ENCODE measurements at places on chromosomes 6 and 20.

DNA sequence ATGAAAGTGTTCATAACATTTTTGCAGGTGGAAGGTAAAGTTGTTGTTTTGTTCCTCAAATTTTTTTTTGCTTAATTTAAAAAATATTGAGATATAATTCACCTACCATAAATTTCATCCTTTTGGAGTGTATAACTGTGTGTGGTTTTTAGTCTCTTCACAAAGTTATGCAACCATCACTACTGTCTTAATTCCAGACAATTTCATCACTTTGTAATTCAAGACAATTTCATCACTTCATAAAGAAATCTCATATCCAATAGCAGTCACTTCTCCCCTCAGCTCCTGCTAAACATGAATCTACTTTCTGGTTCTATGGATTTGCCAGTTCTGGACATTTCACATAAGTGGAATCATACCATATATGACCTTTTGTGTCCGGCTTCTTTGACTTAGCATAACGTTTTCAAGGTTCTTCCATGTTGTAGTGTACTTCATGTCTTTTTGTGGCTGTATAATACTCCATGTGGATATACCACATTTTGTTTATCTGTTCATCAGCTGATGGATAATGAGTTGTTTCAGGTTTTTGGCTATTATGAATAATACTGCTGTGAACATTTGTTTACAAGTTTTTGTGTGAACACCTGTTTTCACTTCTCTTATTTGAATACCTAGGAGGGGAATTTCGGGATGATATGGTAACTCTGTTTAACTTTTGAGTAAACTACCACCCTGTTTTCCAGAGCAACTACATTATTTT is 18.8 kb downstream of the ZFAND3 start:
- no peak for DNase-seq

- no peak for DNase-seq
These were observed 21.2 kb downstream of the MKKS start for GRCh38 chr20:10412591-10413408.

DNA sequence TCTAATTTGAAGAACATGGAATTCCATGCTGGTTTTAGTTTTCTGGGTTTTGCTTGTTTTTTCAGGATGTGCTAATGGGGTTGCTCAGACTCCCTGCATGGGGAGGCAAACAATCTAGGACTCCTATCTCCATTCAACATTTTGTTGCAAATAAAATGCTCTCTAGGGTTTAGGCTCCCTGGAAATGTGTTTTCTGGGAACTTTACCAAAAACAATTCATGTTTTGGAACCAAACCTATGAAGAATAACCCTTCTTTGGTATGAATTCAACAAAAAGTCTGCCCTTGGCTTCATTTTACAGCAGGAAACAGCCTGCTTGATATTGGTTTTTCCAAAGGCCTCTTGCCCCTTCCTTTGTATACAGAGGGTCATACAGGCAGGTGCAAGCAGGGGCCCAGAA is 217.7 kb downstream of the FOXA2 start:
- no peak for DNase-seq

- no peak for DNase-seq
These were observed 598.4 kb downstream of the COL12A1 start for GRCh38 chr6:74607468-74607867.

- no peak for DNase-seq
These were observed 23.7 kb upstream of the FUCA2 start for GRCh38 chr6:143535189-143535614.

DNA sequence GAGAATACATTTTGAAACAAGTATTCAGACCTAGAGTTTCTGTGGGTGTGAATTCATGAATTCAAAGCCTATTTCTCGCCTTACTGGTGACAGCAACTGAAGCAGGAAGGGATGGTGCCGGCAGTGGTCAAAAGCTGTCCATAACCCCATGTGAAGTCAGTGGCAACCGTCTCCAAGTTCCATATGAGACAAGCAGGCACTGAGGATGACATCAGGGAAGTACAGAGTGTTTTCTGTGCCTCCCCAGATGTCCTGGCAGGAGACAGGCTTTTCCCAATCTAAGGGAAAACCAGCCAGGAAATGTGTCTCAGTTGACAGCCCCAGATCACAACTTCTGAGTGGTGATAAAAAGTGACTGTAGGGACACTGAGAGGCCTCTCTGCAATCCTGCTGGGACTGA is 66.6 kb downstream of the HIVEP2 start:
- no peak for DNase-seq

DNA sequence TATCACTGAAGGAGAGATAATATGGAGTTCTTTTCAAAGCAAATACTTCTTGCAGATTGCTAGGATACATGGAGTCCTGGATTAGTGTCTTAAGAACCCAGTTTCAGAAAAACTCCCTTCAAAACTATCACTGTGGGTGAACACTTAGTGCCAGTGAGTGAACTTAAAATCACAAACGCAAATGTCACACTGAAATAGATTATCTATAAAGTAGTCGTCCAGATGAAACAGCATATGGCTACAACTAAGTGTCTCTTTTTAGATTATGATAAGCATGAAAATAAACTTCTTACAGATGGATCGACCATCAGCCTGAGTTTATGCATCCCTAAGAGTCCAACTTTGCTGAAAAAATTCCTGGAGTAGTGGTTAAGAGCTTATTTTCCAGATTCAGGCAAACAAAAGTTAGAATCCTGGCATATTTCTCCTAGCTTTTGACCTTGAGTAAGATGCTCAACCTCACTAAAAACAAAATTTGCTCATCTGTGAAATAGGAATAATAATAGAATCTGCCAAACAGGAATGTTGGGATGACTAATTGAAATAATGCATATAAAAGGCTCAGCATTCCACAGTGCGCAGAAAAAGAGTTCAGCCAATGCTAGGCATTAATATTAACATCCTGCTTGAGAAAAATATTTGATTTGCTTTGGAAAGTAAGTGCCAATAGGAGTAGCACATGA is 70.4 kb downstream of the DOK5 start:
- DNase-seq, result no peak

- DNase-seq, result no peak
These were observed 113.7 kb downstream of the FAM217A start for GRCh38 chr6:3965071-3965718.

DNA sequence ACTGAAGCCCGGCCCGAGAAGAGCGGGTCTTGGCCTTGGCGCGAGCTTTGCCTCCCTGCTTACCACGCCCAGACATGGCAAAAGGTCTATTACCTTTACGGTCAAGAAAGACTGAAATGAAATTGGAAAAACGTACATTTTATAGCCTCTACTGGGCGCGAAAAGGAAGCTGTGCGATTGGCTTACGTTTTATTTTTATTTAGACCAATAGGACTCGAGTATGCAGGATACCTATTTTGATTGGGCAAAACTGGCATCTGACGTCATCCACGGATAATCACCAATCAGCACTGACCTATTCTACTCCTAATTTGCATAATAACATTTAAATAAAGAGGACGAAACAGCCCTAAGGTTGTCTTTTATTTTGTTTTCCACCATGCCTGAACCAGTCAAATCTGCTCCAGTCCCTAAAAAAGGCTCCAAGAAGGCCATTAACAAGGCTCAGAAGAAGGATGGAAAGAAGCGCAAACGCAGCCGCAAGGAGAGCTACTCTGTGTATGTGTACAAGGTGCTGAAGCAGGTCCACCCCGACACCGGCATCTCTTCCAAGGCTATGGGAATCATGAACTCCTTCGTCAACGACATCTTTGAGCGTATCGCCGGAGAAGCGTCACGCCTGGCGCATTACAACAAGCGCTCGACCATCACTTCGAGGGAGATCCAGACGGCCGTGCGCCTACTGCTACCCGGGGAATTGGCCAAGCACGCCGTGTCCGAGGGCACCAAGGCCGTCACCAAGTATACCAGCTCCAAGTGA is 97.4 kb downstream of the OR2B2 start:
- no peak for DNase-seq

- peak; percentile 25 for DNase-seq
These were observed 784 bp downstream of the FKBP5 start for GRCh38 chr6:35687658-35688604.

DNA sequence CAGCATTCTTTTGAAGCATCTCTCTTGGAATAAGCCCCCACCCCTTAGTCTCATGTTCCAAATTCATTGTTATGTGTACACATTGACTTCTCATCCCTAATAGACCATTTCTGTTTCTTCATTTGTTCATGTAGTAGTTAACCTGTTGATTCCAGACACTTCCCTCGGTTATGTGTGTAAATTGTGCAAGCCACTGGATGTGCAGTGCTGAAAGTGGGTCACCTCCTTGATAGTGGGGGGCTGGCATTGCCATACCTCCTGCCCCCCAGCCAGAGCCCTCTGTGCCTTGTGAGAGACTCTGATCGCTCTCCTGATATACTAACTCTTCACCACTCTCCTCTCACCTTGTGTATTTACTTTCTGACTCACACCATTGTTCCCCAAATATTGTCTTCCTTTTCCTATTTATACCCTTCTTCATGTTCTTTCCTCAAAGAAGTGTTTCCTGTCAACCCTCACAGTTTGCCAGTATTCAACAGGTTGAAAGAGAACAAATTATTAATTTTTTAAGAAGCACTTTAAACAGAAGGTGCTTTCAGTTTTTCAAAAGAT is 59.0 kb downstream of the HIVEP1 start:
- DNase-seq, result no peak

- DNase-seq, result no peak
These were observed 281.8 kb downstream of the GMDS start for GRCh38 chr6:1963596-1963995.

DNA sequence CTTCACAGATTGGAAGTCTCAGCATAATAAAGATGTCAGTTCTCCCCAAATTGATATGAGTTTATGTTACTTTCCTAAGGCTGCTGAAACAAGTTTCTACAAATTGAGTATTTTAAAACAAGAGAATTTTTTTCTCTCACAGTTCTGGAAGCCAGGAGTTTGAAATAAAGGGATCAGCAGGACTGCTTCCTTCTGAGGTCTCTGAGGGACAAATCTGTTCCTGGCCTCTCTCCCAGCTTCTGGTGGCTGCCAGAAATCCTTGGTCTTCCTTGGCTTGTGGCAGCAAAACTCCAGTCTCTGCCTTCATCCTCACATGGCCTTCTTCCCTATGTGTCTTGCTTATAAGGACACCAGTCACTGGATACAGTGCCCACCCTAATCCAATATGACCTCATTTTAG is 136.1 kb downstream of the TFAP2A start:
- DNase-seq, result peak; percentile 69

DNA sequence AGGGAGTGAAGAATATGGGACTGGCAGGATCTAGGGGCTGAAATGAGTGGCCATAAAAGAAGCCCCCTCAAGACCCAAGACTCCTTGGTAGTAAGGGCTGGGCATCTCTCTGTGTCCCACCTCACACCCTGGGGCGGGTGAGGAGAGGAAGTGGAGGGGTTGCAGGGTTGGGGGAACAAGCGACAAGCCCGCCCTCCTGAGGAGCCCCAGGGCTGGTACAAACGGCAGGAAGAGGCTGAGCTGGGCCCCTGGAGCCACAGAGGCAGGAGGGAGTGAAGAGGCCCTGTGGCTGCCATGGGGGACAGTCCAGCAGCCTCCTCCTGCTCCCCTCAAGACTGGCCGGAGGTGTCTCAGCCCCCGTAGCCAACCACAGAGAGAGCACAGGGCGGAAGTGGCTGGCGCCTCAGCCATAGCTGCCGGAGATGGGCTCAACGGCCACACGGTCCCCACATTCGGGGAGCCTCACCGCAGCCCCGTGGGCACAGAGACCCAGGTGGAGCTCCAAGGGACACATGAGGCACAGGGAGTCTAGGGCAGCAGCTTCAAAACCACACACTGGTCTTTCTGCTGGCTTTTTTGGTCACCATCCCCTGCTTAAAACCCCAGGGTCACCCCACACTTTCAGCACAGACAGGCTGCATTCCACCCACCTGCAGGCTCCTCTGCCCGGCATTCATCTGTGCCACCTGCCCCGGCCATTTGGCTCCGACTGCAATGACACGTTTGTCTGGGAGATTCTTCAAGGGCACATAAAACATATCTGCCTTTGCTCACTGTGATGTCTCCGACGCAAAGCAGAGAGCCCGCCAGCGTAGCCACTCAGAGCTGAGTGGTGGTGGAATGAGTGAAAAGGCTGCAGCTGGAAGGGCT is 524 bp downstream of the C20orf203 start:
- no peak for DNase-seq

- DNase-seq, result no peak
These were observed 402.7 kb downstream of the CDH4 start for GRCh38 chr20:61654726-61655125.

DNA sequence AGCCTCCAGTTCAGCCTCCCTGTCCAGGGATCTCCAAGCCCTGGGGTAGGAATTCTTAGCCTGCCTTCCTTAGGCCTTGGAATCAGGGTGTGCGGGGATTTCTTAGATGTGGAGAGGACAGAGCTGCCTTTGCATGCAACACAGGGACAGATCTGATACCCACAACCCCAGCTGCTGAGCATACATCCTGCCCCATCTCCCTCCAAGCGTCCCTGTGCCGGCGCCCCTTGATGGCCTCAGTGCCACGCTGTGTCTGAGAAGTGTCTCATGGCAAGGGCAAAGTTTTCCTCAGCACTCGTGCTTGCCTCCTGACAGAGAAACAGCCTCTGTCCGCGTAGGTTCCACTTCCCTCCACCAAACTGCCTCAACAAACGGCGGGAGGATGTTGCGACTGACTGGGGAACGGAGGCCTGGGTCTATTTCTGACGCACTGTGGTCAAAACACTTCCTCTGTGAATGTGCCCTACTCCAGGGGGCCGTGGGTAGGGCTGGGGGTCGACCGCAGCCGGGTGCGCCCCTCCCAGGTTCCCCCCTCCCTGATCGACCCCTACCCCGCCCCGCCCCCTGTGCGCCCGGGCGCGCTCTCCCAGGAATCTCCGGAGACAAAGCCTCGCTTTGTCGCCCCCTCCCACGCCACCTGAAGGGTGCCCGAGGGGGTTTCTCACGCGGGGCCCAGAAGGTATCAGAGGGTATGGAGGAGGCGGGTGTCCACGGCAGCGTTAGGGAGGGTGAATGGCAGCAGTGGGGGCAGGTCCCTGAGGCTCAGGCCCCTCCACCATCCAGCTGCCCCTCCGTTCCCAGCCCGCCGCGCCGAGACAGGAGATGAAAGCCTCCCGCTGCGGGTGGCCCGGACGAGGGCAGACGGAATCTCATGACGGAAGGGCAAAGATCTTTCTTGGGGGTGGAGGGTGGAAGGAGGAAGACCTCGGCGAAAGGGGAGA is 806 bp downstream of the MICAL1 start:
- DNase-seq, result peak; percentile 54

Measured in substantia nigra (tissue), 51 donors.